ENCODE measurements at places on chromosomes 11 and 22. TPM values are rescaled to one million over a fixed set of nuclear protein-coding genes. Genes with fewer than 3 reads are reported as not detected.

The OR2AT4 gene
- total RNA-seq, result not detected

The TMEM121B gene
- total RNA-seq, result 0.17 TPM

The DMC1 gene
- 19.8 TPM for total RNA-seq

GRCh38 chr11:17351510-17352176, at the start of gene NCR3LG1:
TSS of gene NCR3LG1 (plus strand) at chr11:17351800. CDS start at chr11:17351970, 170 bp downstream.
- peak; percentile 63 for DNase-seq

The OR8B2 gene
- total RNA-seq, result not detected

DNA sequence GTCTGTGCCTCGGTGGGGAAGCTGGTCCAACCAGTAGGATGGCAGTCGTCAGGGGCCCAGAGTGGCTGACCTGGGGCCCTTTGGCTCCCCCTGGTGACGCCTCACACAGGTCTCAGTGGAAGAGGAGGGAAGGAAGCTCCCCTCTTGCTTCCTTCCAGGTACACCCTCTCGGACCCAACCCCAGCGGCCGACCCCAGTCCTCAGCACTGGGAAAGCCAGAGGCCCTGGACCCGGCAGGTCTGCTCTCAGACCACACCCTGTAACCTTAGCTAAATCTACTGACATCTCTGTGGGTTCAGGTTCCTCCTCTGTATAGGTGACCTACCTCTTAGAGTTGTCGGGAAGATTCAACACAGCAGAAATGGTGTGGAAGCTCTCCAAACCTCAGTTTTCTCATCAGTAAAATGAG, 3.4 kb upstream of the SCUBE1 start:
- DNase-seq, result peak; percentile 37

- DNase-seq, result no peak
These were observed 1528.5 kb downstream of the BRD1 start for GRCh38 chr22:48299124-48299523.

The DGAT2 gene
- total RNA-seq, result 0.17 TPM

- DNase-seq, result no peak
These were observed 325.1 kb downstream of the DLG2 start for GRCh38 chr11:85301895-85302678.

DNA sequence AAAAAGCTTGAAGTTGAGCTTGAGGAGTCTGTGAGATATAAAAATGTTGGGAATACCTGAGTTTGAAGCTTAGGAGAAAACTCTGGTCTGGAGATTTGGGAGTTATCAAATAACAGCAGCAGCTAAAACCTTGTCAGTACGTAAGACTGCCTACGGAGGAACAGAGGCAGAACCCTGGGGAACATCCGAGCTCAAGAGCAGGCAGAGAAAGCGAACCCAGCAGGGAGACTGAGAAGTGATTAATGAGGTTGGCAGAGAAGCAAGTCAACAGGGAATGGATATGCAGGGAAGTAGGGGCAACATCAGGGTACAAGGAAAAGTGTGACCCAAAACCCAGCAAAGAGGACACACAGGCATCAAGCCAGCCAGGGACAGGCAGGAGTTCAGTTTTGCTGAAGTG, 12.6 kb upstream of the MTFP1 start:
- no peak for DNase-seq

GRCh38 chr11:113065330-113065729, 104.1 kb downstream of the NCAM1 start:
- DNase-seq, result no peak

- no peak for DNase-seq
These were observed 51.5 kb upstream of the PHOX2A start for GRCh38 chr11:72295471-72295870.

- no peak for DNase-seq
These were observed 1.3 kb upstream of the PANX2 start for GRCh38 chr22:50169181-50169759.

The C22orf42 gene
- not detected for total RNA-seq

The DNAJB7 gene
- total RNA-seq, result not detected
